ENCODE measurements at places on chromosomes 12 and 14.
A peak's percentile ranks its signal among the peaks of the same experiment; 100 is the strongest.

DNA sequence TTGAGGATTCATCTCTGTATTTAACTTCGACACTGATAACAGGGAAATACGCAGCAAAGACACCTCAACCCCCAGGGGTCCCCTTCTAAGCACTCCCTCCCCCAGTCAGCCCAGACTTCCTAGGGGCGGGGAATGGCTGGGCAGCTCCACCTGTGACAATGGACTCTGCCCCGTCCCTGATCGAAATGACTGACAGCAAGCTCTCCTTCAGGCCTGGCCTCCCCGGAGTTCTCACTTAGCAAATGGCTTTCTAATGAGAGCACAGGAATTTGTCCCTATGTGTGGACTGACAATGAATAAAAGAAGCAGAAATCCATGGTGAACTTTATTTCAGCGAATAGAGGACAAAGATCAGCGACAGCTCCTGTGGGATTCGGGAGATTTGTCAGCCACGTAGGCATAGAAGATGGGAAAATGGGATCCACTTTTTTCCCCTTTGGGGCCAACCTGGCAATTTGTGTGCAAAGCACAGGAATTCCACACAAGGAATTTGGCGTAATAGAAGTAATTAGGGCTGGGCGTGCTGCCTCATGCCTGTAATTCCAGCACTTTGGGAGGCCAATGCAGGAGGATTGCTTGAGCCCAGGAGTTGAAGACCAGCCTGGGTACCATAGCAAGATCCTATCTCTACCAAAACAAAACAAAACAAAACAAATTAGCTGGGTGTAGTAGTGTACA lies 63.8 kb downstream of the TNFAIP2 start:
- DNase-seq, result no peak

DNA sequence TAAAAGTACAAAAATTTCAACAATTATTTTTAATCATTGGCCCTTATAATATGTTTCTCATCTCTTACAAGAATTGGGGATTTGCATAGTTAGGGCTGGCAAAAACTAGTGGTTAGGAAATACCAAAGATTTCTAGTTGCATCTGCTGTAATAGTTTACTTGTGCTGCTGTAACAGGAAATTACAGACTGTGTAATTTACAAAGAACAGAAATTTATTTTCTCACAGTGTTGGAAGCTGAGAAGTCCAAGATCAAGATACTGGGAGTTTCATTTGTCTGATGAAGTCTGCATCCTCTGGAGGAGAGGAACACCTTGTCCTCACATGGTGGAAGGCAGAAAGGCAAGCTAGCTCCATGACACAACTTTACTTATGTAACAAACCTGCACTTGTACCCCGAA lies 157.0 kb downstream of the FLRT2 start:
- DNase-seq, result no peak

DNA sequence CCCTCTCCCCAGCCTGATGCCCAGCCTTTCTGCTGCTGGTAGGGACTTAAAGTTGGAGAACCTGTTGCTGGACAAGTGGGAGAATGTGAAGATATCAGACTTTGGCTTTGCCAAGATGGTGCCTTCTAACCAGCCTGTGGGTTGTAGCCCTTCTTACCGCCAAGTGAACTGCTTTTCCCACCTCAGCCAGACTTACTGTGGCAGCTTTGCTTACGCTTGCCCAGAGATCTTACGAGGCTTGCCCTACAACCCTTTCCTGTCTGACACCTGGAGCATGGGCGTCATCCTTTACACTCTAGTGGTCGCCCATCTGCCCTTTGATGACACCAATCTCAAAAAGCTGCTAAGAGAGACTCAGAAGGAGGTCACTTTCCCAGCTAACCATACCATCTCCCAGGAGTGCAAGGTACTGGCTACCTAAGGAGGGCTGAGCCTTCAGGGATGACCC lies 1.6 kb downstream of the TSSK4 start:
- no peak for DNase-seq

GRCh38 chr14:101400830-101401229 lies 160.5 kb upstream of the DIO3 start:
- DNase-seq, result no peak

- DNase-seq, result no peak
Measured at GRCh38 chr12:740921-741320, 11.5 kb upstream of the WNK1 start.

GRCh38 chr12:20492251-20492760 lies 124.0 kb downstream of the PDE3A start:
- no peak for DNase-seq

GRCh38 chr12:105555556-105556295 lies 225.2 kb downstream of the C12orf75 start:
- DNase-seq, result no peak

GRCh38 chr14:79475887-79476532 lies 735.3 kb downstream of the DIO2 start:
- DNase-seq, result no peak

- no peak for DNase-seq
Measured at GRCh38 chr12:85782711-85783110, 53.5 kb downstream of the RASSF9 start.

DNA sequence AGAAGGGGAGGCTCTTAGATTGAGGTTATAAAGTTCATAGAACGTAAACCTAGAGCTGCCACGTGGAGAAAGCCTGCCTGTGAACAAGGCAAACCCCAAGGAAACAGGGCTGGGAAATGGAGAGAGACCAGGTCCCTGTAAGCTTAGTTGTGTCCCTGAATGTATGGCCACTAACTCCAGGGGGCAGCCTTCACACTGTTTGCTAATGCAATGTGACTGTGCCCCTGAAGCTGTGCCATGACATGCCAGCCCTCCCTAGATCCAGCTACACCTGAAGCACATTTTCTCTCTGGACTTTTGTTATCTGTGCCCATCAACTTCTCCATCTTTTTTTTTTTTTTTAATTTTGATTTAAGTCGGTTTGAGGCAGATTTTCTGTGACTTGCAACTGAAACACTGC lies 60.6 kb upstream of the TMCC3 start:
- no peak for DNase-seq

GRCh38 chr12:105670672-105671071 lies 340.2 kb downstream of the C12orf75 start:
- no peak for DNase-seq

GRCh38 chr14:65231286-65231980 lies 129.1 kb upstream of the MAX start:
- DNase-seq, result no peak

DNA sequence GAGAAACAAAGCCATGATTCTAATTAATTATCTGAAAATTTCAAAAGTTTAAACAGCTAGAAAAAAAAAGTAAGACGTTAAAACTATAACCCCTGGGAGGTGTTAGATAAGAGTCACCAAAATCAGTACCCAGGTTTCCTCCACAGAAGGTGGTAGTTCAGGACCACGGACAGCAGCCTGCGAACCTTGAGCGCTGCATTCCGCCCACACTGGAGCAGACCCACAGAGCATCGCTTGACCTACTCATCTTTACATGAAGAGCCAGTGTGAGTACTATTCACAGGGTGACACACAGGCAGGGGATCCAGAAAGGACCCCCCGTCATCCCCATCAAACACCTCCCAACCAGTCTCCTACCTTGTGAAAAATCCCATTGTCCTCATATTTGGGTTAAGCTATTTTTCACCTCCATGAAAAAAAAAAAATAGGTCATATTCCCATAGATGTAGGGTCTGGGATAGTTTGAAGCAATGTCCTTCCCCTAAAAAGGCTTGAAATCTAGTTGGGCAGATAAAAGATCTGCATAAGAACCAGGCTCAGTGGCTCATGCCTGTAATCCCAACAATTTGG lies 8.8 kb upstream of the CHGA start:
- no peak for DNase-seq

- DNase-seq, result no peak
Measured at GRCh38 chr12:120581998-120582397, 796 bp upstream of the POP5 start.

GRCh38 chr12:94962670-94963069 lies 40.8 kb downstream of the NDUFA12 start:
- no peak for DNase-seq

GRCh38 chr12:94705676-94706075 lies 55.3 kb upstream of the TMCC3 start:
- no peak for DNase-seq

DNA sequence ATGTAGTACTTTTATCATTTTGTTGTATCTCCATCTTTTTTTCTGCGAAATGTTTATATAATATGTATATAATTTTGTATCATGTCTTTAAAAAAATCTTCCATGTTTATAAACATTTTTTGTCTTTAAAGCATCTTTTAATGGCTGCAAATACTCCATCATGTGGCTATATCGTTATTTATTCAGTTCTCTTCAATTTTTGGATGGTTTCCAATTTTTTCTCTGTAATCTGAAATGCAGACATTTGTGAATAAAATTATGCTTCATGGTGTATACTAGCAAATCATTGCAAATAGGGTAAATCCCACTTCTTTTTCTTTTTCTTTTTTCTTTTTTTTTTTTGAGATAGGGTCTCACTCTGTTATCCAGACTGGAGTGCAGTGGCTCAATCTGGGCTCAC lies 54.0 kb downstream of the CPSF2 start:
- no peak for DNase-seq

DNA sequence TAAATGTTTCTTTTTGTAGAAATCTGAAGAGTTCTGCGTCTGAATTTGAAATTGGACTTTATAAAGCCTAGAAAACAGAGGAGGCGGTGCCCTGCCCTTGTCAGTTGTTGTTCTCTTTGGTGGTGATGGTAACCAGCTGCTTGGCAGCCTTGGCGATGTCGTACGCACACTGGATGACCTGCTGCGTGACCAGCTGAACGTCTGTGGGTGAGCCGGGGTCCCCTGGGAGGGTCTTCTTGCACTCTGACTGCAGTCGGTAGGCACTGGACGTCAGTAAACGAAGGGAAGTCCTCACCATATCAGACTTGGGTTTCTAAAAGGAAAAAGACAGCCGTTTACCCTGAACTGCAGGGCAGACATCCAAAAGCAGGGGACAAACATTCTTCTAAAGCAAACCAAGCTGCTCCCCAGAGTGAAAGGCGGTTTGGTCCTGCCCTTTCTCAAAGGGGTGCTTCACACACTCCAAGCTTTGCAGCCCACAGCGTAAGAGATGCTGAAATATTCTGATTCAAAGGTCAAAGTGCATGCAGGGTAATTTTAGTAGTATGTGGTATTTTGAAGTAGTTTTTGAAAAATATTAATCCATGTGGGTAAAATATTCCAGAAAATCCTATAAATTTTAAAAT lies 32.9 kb downstream of the TCHP start:
- no peak for DNase-seq

GRCh38 chr12:19482551-19483109 lies 43.3 kb downstream of the AEBP2 start:
- peak; percentile 6 for DNase-seq

GRCh38 chr14:71591929-71592328 lies 340.3 kb upstream of the RGS6 start:
- peak; percentile 3 for DNase-seq

GRCh38 chr14:97458661-97459579 lies 661.7 kb downstream of the VRK1 start:
- DNase-seq, result peak; percentile 79

- no peak for DNase-seq
Measured at GRCh38 chr14:91061056-91061887, 831 bp upstream of the RPS6KA5 start.

- DNase-seq, result no peak
Measured at GRCh38 chr14:55897031-55897430, 221.2 kb upstream of the PELI2 start.

DNA sequence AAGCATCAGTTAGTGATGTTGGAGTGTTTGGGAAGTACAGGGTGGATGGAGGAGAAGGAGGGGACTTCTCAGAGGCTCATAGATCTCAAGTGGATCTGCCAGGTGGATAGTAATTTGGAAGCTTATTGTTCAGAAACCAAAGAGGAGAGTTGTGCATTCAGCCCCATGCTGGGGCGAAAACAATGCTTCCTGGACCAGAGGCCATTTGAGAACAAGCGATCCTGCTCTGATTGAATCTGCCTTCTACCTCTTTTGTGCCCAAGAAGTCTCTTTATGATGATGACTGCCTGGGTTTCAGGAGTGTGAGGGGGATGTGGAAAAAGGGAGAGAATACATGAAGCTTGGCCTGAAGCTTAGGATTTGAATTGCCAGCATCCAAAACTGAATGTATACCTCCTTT lies 110.8 kb upstream of the SRRM4 start:
- no peak for DNase-seq

GRCh38 chr12:80491166-80491565 lies 47.1 kb downstream of the PTPRQ start:
- no peak for DNase-seq

- DNase-seq, result no peak
Measured at GRCh38 chr12:94027561-94027960, 120.8 kb upstream of the PLXNC1 start.

GRCh38 chr12:117836999-117837736 lies 131.6 kb downstream of the KSR2 start:
- DNase-seq, result peak; percentile 44

GRCh38 chr12:44029194-44029593 lies 193.3 kb downstream of the TMEM117 start:
- DNase-seq, result no peak

- DNase-seq, result no peak
Measured at GRCh38 chr12:67515679-67516340, 132.7 kb upstream of the DYRK2 start.

GRCh38 chr14:30267141-30267540 lies 291.8 kb upstream of the G2E3 start:
- DNase-seq, result no peak

DNA sequence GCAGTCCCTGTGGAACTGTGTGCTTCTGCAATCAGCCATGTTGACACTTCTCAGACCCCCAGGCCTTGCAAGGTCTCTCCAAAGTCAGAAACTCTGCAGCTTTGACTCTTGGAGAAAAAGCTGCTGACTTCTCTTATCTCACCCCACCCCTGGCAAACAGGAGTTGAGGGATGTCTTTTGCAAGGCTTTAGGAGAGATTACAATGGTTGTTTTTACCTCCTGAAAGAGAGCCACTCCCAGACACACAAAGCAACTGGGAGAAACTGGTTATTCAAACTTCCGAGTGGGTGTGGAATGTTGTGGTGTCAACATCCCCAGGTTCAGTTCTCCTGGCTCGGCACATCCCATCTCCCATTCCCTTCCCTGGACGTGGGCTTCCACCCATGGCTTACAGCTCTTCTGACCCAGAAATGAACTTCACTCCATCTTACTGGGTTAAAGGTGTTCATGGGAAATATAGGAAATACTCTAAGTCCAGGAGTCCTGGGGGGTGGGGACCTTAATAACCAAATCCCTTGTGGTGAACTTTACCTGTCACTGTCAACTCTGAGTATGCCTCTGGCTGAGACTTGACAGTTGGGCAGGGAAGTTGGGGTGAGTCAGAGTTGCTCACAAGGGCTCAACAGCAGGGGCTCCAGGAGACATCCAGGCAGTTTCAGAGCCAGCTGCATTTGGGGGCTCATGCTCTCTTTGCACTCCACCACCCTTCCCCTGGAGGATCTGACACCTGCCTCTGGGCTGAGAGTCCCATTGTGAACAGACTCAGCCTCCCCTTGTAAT lies 41.9 kb downstream of the CCDC177 start:
- no peak for DNase-seq

DNA sequence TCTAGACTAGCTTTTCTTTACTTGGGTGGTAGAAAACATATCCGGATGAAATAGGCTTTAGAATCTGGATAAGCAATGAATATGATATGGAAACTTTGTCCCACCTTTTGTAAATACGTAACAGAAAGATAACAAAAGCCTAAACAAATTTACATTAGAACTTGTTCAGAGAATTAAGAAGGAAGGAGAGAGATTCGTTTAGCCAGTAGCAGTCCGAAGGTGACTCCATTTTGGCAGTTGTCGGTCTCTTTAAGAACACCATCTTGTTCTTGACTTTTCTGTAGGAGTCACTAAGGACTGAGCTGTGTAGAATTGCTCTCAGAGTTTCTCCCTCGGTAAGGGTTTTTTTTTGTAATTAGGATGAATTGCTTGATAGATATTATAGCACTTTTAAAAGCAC lies 475.1 kb downstream of the PCNX1 start:
- no peak for DNase-seq

GRCh38 chr12:25694072-25694471 lies 141.0 kb upstream of the LMNTD1 start:
- DNase-seq, result no peak

Measured in stimulated activated CD4-positive, alpha-beta T cell treated with anti-CD3 and anti-CD28 coated beads, Interleukin-2, amount 100 ng/mL, for 4 hours (primary cell).